Mesothelial cell of epicardium (in vitro differentiated cells): ENCODE measurements at places on chromosomes 5 and 9.

GRCh38 chr5:35850967-35851680, 5.6 kb upstream of the IL7R start:
- DNase-seq, result no peak

- no peak for DNase-seq
Observed at GRCh38 chr5:60634051-60634450, 65.9 kb downstream of the DEPDC1B start.

- no peak for DNase-seq
Observed at GRCh38 chr9:112258106-112258505, 75.3 kb downstream of the PTBP3 start.

DNA sequence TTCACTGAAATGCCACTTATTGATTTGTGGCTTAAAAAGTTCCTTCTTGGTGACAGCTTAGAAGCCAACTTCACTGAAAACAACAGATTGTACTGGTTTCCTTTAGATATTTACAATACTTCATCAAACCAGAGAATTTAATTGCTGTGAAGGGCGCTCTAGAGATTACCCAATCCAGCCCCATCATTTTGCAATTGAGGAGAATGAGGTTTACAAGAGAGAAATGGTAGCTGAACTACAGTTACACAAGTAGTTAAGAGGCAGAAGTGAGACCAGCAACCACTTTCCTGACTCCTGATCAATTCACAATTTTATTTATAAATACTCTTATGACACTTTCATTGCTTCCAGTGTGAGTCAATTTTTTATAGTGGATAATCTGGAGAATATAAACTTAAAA, 103.5 kb upstream of the APC start:
- DNase-seq, result no peak

- no peak for DNase-seq
Observed at GRCh38 chr5:145946112-145946861, 9.9 kb downstream of the SH3RF2 start.

DNA sequence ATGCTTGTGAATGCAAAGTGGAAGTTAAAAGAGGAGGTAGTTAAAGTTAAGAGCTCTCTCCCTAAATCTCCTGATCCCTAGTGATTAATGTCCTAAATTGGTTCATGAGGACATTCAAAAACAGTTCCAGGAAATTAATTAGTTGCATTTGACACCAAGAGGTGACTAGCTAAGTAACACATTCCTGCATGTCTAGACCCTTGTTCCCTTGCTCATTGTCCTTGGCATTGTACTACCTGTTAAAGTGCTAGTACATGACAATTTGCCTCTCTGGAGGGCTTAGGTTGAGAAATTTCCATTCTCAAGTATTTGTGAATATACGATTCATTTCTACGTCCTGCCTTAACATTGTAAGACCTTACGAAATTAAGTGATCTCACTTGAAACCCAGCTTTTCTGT, 278.6 kb upstream of the CDH10 start:
- DNase-seq, result no peak

GRCh38 chr5:154449786-154450185, 4.0 kb downstream of the SAP30L start:
- DNase-seq, result no peak

DNA sequence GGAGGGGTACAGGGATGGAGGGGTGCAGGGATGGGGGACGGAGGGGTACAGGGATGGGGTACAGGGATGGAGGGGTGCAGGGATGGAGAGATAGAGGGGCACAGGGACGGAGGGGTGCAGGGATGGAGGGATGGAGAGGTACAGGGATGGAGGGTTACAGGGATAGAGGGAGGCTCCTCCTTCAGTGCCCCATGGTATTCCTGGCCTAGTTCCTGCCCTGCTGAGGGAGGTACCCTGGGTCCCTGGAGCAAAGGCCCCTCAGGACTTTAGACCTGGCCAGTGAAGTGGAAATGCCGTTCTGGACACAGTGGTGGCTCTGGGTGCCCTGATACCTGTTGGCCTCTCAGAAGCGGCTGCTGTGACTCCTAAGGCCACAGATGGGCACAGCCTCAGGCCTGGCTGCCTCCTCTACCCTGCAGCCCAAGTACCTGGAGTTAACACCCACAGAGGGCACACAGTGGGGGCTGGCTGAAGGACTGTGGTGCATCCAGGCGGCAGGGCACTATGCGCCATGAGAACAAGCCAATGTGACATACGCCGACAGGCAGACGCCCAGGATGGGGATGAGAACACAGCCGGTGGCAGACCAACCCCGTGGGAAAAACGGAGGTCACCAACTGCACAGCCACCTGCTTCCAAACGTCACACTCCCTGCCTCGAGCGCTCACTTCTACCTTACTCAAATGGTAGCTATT, 8.4 kb downstream of the PTGES2 start:
- DNase-seq, result no peak

- DNase-seq, result peak; percentile 76
Observed at GRCh38 chr9:136671646-136672430, 9.1 kb downstream of the EGFL7 start.

GRCh38 chr5:150540615-150541396, 32.9 kb downstream of the NDST1 start:
- no peak for DNase-seq

GRCh38 chr5:98128271-98128670, 645.2 kb upstream of the RGMB start:
- DNase-seq, result no peak

- no peak for DNase-seq
Observed at GRCh38 chr9:124309667-124310084, 51.9 kb downstream of the NEK6 start.

DNA sequence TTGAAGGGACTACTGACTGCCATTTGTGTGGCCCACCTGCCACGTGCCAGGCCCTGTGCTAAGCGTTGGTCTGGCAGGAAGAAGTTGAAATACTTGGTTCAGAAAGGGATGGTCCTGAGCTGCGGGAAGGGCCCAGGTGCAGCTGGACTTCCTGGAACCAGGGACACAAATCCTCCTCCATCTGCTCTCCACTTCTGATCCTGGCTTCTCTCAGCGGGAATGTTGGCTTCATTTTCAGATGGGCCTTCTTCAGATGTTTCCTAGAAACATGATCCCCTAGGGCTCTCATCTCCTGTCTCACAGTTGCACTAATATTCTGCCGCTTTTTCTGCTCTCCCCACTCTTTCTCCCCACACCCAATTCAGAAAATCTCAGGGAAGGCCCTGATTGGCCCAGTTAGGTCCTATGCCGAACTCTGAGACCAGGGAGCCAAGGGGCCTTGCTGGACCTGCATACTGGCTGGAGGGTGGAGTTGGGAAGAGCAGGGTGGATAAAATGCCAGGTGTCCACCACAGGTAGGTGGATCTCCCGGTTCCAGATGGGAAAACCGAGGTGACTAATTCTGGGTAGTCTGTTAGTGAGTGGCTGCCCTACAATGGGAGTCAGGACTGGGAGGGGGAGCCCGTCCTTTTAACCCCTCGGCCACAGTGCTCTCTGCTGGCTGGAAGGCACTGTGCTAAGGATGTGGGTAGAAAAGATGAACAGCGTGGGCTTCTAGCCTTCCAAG, 19.4 kb downstream of the PSAT1 start:
- DNase-seq, result no peak

- DNase-seq, result no peak
Observed at GRCh38 chr5:63022403-63022802, 443.8 kb downstream of the LRRC70 start.

- DNase-seq, result no peak
Observed at GRCh38 chr5:14174230-14174636, 31.1 kb downstream of the TRIO start.

DNA sequence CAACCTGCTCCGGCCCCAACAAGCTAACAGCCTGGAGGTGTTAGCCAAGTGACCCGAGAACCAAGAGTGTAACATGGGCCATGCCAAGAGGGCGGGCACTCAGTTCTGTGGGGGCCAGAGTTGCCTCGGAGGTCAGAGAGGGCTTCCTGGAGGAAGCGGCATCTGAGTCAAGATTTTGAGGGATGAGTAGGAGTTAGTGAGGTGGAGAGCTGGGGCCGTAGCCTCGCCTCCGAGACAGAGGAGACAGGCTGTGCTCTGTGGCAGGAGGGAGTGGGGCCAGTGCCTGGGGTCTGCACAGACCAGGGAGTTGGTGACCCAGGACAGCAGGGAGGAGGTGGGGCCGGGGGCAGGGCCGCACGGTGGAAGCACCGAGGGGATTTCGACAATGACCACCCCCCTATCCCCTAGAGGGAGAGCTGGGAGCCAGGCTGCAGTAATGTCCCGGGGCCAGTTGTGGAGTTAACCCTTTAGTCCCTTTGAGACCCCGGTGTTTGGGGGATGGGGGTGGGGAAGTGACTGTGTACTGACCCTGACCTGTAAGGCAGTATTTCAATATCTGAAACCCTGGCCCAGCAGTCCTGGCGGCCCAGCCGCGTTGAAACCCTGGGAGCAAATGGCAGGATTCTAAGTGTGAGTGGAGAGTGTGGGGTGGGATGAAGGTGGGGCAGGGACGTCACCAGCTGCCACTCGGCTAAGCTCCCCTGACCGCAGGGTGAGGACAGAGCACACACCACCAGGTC, 148.7 kb upstream of the COL5A1 start:
- DNase-seq, result no peak

GRCh38 chr5:131647048-131647769, 12.2 kb upstream of the RAPGEF6 start:
- no peak for DNase-seq

- no peak for DNase-seq
Observed at GRCh38 chr9:137178201-137178938, 6.5 kb upstream of the TMEM210 start.
